ENCODE measurements at places on chromosomes 5 and 9.

- no peak for DNase-seq
These were observed 87.5 kb downstream of the KLHL3 start for GRCh38 chr5:137648361-137648760.

DNA sequence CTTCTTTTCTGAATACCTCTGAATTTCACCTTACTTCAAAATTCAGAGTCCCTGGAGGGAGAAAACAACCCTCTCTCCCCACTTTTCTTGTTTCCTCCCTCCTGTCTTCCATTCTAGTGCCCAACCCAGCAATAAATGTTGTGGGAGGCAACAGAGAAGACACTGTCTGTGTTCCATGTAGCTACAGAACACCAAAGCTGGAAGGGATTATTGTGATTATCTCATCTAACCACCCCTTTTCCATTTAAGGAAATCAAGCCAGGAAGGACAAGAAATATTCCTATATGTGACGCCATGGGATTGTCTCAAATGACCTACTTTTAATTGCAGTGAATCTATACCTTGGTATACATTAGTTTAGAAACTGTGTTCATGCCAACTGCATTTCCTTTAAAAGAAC, 476.6 kb upstream of the TNC start:
- DNase-seq: no peak

DNA sequence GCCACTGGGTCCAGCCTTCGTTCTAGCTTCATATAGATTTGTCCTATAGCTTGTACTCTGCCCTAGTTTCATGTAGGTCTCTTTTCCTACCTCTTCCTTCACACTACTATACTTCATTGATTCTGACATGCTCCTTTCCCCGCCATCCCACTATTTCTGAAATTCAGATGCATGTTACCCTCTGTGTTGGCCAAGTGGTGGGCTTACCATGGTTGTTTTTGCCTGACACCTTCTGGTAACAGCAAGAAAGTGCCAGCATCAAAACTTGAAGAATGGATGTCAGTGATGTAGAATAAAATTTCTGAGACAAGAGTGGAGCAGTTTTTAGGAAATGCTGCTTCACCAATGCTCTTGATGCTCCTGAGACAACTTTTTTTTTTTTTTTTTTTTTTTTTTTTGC, 19.5 kb upstream of the SERINC5 start:
- DNase-seq: no peak

GRCh38 chr9:38622951-38623350, 2.6 kb upstream of the ANKRD18A start:
- no peak for DNase-seq

DNA sequence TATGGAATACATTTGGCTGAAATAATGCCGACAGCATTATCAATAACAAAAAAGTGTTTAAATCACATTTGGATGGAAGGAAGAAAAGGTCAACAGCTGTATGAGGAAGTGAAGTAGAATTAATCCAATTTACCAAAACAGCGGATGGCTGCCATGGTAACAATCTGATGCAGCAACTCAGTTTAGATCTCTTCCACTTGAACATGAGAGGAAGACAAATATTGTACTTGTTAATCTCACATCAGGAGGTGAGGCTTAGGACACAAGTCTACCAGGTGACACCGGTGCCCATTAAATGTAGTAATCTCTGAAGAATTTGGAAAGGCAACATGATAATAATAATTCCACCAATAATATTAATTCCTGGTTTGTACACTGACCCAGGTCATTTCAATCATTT, 2.4 kb downstream of the RASEF start:
- DNase-seq: no peak

DNA sequence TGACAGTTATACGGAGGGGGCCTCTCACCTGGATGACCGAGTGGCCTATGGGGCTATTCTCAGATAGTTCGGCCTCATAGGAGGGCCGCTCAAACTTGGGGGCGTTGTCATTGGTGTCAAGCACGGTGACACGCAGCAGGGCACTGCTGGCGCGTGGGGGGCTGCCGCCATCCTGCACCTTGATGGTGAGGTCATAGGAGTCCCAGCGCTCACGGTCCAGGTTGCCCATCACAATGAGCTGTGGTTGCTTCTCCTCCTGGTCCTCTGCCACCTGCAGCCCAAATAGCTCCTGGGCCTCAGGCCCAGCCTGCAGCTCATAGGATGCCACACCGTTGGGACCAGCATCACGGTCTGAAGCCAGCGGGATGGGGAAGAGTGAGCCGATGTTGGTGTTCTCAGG, 9.7 kb downstream of the PCDH1 start:
- no peak for DNase-seq

- DNase-seq: no peak
These were observed 66.7 kb downstream of the IQGAP2 start for GRCh38 chr5:76469656-76470290.

- no peak for DNase-seq
These were observed 58.2 kb downstream of the EHMT1 start for GRCh38 chr9:137676998-137677397.

DNA sequence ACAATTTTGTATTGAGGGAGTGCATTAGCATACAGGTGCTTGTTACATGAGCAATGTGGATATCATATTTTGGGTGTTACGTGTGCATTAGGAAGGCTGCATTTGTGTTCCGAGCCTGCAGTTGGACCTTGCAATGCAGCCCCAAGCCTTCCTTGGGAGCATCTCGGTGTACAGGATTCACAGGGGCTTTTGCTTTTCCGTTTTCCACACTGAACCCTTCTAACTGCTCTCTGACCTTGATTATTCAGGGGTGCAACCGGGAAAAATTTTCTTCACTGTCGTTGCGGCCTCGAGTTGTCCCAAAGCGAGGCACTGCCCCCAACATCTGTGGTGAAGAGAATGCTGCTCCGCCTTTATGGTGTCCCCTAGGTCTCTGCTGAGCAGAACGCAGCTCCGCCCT, 80.1 kb upstream of the PLEKHG4B start:
- DNase-seq: no peak

- no peak for DNase-seq
These were observed 4.4 kb downstream of the SLC25A25 start for GRCh38 chr9:128072144-128073021.

DNA sequence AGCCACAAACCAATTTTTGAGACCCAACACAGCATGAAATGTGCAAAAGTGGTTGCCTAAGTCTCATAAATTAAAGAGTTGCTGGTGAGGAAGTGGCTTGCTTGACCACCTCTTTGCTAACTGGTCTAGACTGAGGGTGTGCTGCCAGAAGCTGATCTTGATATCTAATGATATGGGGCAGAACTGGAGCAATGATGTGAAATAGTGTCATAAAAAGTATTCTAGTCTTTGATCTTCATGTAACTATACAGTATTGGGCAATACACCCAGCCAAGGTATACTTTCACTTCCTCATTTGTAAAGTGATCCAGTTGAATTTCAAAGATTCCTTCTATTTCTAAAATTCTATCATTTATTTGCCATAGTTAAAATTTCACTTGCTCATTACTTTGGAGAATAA, 5.9 kb upstream of the YTHDC2 start:
- no peak for DNase-seq

- DNase-seq: no peak
These were observed 166.3 kb downstream of the ATP10B start for GRCh38 chr5:160685695-160686094.

DNA sequence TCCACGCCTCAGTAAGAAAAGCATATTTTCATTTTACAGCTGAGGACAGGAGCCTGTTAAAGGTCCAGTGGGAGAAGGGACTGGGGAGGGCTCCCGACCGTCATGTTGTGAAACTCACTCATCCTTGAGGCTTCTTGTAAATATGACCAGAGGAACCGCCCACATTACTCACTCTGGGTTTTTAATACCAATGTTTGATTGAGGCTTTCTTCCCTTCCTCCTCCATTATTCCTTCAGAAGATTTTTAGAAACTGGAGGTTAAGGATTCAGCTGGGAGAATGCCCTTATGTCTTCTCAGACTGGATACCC, 61.4 kb upstream of the GLRX start:
- peak; percentile 53 for DNase-seq

DNA sequence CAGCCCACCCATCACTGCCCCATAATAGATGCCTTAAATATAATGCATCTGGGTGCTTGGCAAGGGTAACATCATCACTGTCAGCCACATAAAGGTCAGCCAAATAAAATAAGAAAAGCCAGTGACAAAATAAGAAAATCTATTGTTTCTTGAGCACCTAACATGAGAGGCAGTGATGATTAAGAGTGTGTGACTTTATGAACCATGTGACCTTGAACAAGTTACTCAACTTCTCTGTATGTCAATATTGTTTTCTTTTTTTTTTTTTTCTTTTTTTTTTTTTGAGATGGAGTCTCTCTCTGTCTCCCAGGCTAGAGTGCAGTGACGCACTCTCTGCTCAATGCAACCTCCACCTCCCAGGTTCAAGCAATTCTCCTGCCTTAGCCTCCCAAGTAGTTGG, 98.7 kb downstream of the CDK5RAP2 start:
- peak; percentile 12 for DNase-seq

- DNase-seq: no peak
These were observed 48.5 kb upstream of the ANKH start for GRCh38 chr5:14920121-14920520.

- DNase-seq: no peak
These were observed 227.8 kb downstream of the MELK start for GRCh38 chr9:36800455-36800854.

DNA sequence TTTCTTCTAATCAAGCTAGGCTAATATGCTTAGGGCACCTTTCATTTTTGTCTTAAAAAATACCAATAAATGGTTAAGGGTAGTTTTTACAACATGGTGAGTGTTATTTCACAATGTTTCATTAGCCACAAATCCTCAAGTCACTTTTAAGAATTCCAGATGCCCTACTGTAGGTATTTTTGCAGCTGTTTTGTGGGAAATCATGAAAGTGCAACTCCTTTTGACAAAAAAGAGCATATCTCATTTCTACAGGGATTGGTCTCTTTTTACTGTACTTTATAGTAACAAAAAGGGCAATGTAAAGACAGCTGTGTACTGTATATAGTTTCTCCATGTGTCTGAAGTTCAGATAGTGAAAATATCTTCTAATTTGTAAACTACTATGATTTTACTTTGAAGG, 28.3 kb upstream of the GAS1 start:
- no peak for DNase-seq
